Activated CD4-positive, alpha-beta T cell treated with anti-CD3 and anti-CD28 coated beads, Interleukin-2, amount 50 U/mL, for 1 hour (primary cell): ENCODE measurements at places on chromosomes 11 and 22.
A peak's percentile ranks its signal among the peaks of the same experiment; 100 is the strongest.

GRCh38 chr11:132358573-132358953 is 988.1 kb downstream of the NTM start:
- no peak for DNase-seq

DNA sequence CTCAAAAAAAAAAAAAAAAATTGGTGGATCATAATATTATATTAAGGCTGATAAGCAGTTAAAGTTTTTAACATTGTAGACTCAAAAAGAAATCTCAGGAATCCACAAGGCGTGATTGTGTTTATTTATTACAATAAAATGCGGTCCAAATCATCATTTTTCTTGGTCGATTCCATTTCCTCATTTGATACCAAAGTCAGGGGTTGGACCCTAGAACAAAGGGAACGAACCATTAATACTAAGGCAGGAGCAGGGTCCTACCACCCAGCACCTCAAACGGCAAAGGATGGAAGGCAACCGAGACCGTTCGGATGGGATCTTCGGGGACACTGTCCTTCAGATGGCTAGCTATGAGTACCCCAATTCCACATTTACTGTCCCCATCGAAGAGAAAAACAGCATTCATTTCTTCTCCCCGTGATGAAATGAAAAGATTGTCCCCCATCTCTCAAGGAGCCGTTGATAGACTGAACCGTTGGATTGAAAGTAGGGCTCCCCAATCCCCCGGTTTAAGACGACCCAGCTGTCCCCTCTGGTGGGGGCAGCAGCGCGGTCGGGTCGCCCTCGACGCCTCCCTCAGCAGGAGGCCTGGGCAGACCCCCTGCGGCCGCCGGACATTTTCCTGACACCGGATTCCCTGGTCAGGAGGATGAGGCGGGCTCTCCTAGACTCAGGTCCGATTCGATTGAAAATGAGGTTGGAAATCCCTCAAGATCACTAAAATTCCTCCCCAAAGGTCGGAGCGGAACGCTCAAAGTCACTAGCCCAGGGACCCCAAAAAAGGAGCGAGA is 607 bp downstream of the DMC1 start:
- no peak for DNase-seq

DNA sequence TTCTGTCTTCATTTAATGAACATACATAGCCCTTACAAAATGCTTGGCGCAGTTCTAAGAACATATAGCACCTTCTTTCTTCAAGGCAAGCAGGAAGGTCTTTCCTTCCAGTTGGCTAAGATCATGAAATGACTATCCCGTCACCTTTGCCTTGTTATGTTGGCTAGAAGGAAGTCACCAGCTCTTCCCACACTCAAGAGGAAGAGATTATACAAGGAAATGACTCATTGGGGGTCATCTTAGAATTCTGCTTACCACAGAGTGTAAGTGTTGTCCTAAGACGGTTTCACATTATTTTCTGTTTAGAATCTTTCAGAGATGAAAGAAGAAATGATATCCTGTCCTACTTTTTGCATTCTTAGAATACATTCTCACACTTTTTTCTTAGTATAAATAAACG is 808.0 kb upstream of the LUZP2 start:
- no peak for DNase-seq

- no peak for DNase-seq
These were observed 7.3 kb downstream of the HORMAD2 start for GRCh38 chr22:30087611-30088010.

DNA sequence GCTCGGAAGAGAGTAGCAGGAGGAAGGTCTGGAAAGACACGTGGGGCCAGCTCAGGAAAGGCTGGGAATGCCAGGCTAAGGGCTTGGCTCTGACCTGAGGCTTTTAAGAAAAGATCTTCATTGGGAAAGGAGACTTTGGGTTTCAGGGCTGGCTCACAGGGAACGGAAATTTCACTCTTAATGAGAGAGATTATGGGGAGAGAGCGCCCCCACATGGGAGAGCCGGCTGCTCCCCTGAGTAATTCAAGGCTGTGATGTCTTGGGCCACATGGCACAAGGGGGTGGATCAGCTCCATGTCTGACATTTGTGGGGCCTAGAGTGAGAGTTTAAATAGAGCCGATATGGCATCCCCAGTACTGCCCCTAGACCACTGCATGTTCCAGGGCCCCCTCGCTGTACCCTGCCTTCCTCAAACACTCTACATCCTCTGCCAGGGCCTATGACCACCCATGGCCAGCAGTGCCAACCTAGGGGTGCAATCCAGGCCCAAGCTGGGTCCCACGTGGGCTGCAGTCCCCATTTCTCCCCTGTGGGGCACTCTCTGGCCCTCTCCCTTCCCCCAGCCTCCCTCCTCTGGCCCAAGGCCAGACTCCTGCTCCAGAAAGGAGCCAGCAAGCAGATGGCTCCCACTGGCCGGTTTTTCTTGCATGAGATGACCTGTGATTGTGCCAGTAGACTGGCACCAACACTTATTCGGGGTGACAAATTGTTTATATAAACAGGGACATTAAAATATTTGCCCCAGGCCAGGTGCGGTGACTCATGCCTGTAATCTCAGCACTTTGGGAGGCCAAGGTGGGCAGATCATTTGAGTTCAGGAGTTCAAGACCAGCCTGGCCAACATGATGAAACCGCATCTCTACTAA is 75.2 kb downstream of the ISX start:
- DNase-seq: no peak

GRCh38 chr11:119683783-119684182 is 45.2 kb downstream of the NECTIN1 start:
- no peak for DNase-seq

DNA sequence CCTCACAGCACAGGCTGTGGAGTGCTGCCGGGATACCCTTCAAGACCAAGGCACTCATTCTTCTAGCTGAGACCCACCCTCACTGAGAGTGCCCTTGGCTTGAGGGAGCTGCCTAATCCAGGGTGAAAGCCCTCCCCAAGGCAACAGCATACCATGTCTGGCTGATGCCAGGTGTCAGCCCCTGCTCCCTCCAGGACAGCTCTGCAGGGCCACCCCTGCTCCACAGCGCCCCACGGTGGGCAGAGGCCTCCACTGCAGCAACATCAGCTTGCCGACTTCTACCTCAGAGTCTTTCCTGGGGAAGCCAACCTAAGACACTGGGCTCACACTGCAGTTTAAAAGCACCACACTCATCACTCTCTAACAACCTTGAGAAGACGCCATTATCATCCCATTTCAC is 29.0 kb downstream of the TTLL1 start:
- peak; percentile 39 for DNase-seq

DNA sequence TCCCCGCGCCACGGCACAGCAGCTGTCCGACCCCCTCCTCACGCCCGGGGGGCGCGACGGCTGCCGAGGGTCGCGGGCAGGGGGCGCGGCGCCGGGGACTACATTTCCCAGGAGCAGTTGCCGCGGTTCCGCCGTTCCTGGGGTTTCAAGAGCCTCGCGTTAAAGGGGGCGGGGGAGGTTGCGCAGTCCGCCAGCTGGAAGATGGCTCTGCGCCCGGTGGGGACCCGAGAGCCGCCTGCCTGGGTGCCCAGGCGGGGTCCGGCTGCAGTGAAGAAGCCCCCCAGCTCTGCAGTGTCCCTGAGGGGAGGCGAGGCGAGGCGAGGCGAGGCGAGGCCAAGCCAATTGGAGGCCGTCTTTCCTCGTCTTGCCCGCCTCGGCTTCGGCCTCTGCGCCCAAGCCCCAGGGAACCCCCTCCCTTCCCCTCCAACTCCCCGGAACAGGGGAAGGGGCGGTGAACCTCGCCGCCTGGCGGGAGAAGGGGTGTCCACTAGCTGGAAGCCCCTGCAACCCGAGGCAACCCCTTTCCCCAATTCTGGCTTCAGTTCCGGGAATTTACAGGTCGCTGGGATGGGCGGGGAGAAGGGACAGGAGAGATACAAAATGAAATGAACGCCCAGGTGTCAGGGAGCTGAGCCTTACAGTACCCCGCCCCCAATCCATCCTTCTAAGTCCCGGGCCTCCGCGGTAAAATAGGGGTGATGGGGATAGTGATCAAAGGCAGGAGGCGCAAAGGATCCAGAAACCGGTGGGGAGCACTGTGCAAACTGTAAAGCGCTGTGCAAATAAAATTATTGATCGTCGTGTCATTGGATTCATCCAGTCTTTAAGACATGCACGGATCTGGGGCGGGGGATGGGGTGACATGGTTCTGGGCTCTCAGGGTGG is 5.2 kb upstream of the GCAT start:
- DNase-seq: no peak

GRCh38 chr11:57345555-57346211 is 7.5 kb downstream of the P2RX3 start:
- DNase-seq: peak; percentile 69

- peak; percentile 46 for DNase-seq
These were observed 18.7 kb upstream of the JHY start for GRCh38 chr11:122863704-122864326.

GRCh38 chr11:34155057-34155756 is 49.8 kb downstream of the NAT10 start:
- DNase-seq: no peak

GRCh38 chr11:10686311-10686710 is 7.2 kb downstream of the IRAG1 start:
- DNase-seq: no peak

DNA sequence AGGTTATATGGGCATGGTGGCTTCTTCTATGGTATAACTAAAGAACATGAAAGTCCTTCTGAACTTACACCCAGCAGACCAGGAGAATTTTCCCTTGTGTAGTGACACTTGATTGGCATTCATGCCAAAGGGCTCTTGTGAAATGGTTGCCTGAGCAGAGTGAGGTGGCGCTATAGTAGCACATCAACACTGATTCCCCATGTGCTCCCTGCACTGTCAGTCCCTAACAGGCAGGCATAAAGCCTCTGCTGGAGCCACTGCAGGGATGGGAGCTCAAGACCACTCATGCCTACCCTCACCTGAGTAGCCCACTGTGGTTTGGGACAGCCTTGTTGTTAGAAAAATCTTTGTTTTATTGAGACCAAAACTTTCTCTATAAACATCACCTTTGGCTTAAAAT is 92.6 kb upstream of the LIN7C start:
- no peak for DNase-seq

GRCh38 chr22:39723899-39724351 is 153.4 kb downstream of the CACNA1I start:
- no peak for DNase-seq
